ENCODE measurements at places on chromosomes 4 and X.

DNA sequence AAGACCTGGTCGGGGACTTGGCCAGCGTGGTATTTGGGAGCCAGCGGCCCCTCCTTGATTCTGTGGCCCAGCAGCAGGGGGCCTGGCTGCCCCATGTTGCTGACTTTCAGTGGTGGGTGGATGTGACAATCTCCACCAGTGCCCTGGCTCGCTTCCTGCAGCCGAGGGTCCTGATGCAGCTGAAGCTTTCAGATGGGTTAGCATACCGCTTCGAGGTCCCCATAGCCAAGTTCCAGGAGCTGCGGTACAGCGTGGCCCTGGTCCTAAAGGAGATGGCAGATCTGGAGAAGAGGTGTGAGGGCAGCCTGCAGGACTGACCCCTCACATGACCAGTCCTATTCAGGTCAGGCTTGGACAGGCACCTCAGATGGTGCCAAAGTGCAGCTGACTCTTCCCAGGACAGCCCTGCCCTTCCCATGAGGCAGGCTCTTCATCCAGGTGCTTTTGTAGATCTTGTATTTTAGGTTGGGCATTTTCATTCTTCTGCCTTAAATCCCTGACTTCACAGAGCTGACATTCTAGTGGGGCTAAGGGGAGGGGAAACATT, 15.1 kb downstream of the LNX1 start:
- ATAC-seq = no peak

- ATAC-seq = no peak
Observed at GRCh38 chr4:101306225-101306624, 41.1 kb downstream of the PPP3CA start.

DNA sequence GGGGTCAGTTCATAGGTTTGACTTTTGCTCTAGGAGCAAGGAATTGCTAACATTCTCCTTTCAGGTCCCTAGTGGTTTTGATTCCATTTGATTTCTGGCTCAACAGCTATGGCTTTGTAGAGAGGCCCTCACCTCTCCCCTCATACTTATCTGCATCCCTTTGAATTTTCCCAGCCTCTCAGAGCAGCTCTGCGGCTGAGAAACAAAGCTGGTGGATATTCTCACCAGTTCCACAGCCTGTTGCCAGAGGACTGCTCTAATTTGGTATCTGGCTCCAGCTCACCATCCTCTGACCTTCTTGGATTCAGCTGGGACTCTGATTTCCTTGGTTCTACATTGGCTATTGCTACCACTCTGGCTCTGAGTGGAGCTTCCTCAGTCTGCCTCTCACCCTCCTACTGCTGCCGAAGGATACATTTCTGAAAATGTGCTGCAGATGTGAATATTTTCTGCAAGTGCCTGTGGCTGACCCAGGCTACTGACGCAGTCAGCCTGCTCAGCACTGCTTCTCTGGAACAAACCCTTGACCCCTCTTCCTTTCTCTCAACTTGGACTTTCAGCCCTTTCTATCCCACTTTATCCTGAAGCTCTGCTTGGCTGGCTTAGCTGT, 110.9 kb upstream of the ENPEP start:
- ATAC-seq = no peak

DNA sequence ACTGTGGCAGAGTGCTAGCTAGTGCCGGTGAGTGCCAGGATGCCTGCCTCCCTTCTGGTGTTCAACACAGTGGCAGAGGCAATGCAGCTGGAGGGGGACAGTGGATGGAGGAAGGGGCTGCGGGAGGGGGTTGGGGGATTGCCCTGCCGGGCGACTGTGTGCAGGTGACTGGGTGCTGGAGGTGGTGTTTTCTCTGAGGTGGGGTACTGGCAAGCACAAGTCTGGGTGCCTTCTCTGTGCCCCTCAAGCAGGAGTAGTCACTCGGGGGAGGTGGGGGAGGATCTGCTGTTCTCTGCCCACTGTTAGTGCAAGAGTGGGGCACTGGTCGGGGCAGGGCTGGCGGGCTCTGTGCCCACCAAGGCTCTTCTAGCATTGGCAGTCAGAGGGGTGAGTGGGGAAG, 10.3 kb upstream of the P2RY10 start:
- ATAC-seq = no peak

DNA sequence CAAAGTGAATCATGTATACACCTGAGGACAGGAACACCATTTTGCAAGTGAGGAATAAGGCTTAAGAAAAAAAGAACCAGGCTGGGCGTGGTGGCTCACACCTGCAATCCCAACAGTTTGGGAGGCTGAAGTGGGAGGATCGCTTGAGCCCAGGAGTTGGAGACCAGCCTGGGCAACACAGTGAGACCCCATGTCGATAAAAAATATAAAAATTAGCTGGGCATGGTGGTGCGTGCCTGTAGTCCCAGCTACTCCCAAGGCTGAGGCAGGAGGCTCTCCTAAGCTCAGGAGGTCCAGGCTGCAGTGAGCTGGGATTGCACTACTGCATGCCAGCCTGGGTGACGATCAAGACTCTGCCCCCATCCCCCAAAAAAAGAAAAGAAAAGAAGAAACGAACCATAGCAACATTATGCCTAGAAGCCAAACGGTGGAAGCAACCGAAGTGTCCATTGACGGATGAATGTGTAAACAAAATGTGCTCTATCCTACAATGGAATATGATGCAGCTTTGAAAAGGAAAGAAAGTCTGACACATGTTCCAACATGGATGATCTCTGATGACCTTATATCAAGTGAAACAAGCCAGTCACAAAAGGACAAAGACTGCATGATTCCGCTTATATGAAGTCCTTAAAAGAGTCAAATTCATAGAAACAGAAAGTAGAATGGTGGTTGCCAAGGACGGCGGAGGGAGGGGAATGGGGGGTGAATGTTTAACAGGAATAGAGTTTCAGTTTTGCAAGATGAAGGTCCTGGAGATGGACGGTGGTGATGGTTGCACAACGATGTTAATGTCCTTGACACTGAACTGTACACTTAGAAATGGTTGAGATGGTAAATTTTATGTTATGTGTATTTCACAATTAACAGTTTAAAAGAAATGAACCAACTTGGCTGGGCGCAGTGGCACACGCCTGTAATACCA, 8.6 kb upstream of the KIAA0232 start:
- ATAC-seq = no peak

GRCh38 chr4:38313175-38313574, 350.8 kb upstream of the KLF3 start:
- ATAC-seq = no peak

DNA sequence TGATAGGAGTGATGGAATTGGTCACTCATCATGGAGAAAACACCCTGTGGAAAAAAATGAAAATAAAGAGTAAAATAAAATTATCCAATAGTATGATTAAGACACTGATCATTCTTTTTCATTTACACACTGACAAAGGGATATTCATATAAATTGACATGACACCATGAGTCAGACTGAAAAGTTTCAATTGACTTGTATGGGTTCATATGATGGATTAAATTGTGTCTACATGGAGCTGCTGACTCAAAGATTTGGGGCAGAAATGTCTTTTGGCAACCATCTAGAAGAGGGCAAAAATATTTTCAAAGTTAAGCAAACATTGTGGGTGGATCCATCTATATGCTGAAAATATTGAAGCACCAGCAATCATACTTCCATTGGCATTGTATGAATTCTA, 153.4 kb upstream of the PPP3CA start:
- no peak for ATAC-seq

Measured in SK-N-SH treated with all-trans-retinoic acid at 6 μM for 48 hours (cell line).